NCI-H2081 (cell line): ENCODE measurements at places on chromosomes 12 and 14.

DNA sequence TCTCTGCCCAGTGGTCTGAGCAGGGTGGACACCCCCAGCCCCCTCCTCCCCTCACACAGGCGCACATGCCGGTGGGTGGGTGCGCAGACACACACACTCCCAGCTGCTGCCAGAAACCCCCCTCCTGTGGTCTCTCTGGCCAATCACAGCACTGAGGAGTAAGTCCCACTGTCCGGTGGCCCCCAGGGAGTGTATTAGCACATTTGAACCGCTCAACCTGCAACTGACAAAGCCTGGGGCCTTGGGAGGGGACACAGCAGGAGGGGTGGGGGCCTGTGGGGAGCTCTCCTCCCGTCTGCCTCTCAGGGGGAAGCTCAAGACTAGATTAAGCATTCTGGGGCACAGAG, 11.7 kb downstream of the FIGNL2 start:
- DNase-seq = no peak

DNA sequence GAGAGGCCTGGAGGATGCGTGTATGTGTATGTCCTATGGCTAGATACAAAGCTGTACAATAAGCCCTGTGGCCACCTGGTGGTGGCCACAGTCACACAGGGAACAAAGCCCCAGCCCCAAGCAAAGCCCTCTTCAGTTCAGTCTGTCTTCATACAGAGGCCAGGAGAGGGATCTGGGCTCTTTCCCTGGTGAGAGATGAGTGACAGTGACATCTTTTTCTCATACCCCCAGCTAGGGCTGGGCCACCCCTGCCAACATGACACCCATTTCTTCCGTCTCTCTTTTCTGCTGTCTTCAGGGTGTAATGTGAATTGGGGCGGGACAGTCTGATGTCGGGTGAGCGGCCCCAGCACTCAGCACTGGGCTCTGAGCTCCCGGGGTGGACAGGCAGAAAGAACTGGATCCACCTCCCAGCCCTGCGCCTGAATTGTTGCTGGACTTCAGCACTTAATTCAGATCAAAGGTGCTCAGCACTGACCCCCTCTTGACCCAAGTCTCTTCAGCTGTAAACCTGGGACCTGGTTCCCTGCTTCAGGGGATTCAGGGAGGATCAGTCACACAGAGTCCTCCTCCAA, 59.8 kb downstream of the SERPINA3 start:
- no peak for DNase-seq

GRCh38 chr12:51721282-51721940, 127.1 kb downstream of the FIGNL2 start:
- DNase-seq = no peak

GRCh38 chr12:116922194-116922897, 11.6 kb downstream of the FBXW8 start:
- no peak for DNase-seq

DNA sequence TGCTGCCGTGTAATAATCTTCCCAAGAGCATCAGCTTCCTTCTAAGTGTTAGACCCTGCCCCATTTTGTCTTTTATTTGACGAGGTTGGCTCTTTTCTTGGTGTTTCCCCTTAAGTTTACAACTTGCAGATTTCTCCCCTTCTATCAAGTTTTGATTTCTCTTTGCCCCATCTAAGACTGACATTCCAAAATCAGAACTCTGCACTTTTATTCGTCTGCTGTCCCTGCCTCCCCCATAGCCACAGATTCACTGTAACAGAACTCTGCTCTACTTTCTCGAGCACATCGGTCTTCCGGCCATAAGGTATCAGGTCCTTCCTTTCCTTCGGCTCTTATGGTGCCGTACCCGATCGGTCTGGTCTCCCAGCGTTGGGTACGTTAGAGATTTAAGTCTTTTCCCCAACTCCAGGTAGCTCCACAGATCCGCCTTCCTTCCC, 563 bp downstream of the DCP1B start:
- DNase-seq = no peak

DNA sequence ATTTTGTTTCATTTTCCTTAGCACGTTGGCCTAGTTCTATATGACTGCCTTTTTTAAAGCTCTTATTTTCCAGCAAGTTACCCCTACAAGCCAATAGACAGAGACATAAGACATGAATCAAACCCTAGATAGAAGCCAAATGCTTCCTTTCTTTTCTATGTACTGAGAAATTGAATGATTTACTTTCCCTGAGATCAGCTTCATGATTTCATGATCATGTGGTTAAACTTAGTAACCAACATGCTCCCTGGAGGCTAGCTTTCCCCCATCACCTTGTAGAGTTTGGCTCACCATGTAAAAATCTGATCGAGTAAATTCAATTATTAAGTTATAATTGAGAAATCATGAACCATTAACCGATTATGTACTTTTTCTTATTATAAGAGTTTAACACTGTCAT, 148.1 kb upstream of the LRIG3 start:
- no peak for DNase-seq

DNA sequence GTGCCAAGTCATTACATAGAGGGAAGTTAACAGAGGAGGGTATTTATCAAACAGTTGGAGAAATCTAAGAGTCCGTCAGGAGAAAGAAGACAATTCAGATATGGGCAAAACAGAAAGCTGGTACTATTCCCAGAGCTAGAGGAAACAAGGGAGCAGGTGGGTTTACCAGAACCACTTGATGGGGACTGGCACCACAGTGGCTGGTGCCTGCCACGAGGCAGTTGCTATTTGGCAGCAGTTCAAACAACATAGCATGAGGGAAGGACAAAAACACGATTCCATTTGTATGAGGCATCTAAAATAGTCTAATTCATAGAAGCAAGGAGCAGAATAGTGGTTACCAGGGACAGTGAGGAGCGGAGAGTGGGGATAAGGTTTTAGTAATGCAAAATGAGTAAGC, 24.6 kb upstream of the KLRD1 start:
- DNase-seq = no peak

- DNase-seq = no peak
These were observed 7.1 kb downstream of the ZFP36L1 start for GRCh38 chr14:68785534-68786490.

- DNase-seq = no peak
These were observed 4.6 kb downstream of the PAWR start for GRCh38 chr12:79686171-79686570.

- no peak for DNase-seq
These were observed 225.7 kb upstream of the AMIGO2 start for GRCh38 chr12:47305464-47305863.

DNA sequence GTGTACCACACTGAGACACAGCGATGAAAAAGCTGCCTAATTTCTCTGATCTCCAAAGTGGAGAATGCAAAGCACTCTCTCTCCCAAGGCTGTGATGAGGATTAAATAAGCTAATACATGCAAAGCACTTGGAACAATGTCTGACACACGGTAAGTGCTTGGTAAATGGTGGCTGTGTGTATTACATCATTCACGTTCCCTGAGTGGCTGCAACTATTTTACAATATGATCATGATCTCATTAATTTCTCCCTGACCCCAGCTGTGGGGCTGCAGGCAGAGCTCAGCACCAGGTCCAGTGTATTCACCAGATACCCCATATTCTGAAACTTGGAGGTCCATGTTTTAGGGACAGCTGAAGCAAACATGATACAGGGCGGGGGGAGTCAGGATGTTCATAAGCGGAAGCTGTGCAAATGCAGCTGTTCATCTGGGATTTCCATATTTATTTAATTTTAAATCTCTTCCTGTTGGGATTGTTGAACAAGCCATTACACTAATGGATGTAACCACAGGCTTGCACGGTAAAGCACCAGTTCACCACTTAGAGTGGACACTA, 106.4 kb downstream of the CCDC60 start:
- DNase-seq = peak; percentile 78
